Activated T-helper 17 cell treated with anti-CD3 and anti-CD28 coated beads, Interleukin-2, amount 50 U/mL, for 72 hours (primary cell): ENCODE measurements at places on chromosomes 3 and 15.

- ATAC-seq: peak; percentile 37
- H3K4me1 ChIP-seq: peaks cover 76% of the 10 kb centered on the region
- H3K27ac ChIP-seq: peak overlapping the region; percentile 91
- peaks cover 31% of the 10 kb centered on the region for H3K36me3 ChIP-seq
Observed at GRCh38 chr15:78055919-78056713, 21.4 kb downstream of the TBC1D2B start.

DNA sequence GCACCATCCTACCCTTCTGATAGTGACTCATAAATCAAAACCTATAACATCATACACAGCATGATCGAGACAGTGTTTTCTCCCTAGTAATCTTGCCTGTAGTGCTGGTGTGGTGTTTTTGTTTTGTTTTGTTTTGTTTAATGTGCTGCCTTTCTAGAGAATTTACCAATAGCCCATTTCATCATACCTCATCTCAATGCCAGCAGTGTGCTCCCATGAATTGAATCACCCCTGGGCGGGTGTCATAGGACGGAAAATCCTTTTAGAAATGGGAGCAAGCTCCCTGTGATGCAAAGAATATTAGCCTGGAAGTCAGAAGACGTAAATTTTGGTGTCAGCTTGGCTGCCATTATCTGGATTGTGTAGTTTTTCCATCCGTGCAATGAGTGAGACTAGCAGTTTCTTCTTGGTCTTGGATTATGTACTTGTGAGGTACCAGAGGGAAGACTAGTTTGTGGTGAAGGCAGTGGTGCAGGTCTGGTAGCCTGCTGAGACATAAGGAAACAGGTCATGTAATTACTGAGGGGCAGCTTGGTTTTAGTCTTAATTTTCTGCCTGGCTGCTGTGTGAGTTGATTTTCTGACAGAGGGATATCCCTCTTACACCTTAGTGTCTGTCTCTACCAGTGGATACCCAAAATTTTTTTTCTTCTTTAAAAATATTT lies 29.9 kb downstream of the IGSF10 start:
- H3K27ac ChIP-seq: no peak overlapping the region
- ATAC-seq: no peak
- no peaks in the 10 kb centered on the region for H3K4me1 ChIP-seq
- H3K36me3 ChIP-seq: no peaks in the 10 kb centered on the region

- H3K27me3 ChIP-seq: no peaks in the 10 kb centered on the region
- H3K4me1 ChIP-seq: peaks cover 51% of the 10 kb centered on the region
- peaks cover 75% of the 10 kb centered on the region for H3K36me3 ChIP-seq
- H3K4me3 ChIP-seq: peak overlapping the region; percentile 85
Observed at GRCh38 chr3:30608598-30608947, 2.2 kb downstream of the TGFBR2 start.

- ATAC-seq: no peak
- H3K4me3 ChIP-seq: no peak overlapping the region
- H3K27ac ChIP-seq: no peak overlapping the region
Observed at GRCh38 chr3:145294572-145294971, 866.4 kb downstream of the PLOD2 start.
